Activated CD4-positive, CD25-positive, alpha-beta regulatory T cell (primary cell): ENCODE measurements at places on chromosomes 12 and 14.

GRCh38 chr12:105418821-105419291 lies 88.4 kb downstream of the C12orf75 start:
- no peak for DNase-seq

DNA sequence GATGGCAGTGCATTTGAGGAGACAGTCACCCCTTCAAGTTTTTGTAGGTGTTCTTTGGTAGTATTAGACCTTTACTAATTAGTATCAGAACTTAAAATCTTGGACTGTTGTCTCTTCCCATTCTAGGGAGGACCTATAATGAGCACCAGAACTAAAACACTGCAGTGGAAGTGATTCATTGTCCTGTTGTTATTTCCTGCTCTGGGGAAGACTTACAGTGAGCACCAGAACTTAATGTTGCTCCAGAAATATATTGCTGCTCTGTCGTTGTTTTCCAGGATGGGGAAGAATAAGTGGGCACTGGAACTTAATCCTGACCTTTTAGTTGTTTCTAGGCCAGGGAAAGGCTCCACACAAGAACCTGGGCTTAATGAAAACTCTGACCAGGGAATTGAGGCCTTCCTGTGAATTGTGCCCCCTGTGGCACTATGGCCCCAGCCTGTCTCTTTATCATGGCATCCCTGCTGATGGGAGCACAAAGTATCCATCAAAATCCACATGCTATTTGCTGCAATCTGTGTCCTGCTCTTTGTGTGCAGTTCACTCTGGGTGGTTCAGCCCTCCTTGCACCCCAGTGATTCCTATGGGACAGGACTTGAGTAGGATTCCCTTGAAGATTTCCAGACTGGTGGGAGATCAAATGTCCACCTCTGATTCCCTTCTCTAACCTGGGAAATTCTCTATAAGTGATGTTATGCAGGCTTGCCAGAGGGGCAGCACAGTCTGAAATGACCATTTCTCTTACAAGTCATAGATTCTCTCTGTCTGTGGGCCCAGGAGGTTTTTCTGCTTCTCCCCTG lies 175.8 kb downstream of the PAWR start:
- no peak for DNase-seq

GRCh38 chr14:49593016-49593415 lies 5.7 kb upstream of the LRR1 start:
- DNase-seq: no peak

DNA sequence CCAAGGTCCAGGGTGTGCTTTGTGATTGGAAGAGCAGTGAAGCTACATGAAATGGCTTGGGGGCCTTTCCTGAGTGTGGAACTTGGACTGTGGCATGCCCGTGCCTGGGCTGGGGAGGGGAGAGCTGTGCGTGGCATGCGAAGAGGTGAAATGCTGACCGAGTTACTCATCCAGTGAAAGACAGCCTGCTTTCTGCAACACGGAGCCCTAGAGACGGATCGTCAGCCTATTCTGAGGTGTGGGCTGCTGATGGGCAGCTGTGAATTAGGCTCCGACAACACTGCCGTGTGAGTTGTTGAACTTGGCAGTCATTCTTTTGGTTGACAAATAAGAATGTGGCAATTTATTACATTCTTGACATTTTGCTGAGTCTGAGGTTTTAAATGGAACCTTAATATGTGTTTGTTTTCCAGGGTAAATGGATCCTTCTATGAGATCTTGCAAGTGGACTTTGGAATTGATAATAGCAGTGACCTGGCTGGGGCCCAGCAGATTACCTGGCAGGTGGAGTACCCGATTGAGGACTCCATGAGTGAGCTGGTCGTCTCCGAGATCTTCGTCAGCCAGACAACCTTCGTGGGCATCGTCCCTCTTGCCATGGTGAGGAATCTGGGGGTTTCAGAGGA lies 453.9 kb downstream of the AACS start:
- DNase-seq: no peak

- no peak for DNase-seq
Observed at GRCh38 chr12:20017802-20018201, 350.5 kb upstream of the PDE3A start.

- DNase-seq: no peak
Observed at GRCh38 chr12:64351265-64351664, 39.3 kb downstream of the C12orf56 start.

DNA sequence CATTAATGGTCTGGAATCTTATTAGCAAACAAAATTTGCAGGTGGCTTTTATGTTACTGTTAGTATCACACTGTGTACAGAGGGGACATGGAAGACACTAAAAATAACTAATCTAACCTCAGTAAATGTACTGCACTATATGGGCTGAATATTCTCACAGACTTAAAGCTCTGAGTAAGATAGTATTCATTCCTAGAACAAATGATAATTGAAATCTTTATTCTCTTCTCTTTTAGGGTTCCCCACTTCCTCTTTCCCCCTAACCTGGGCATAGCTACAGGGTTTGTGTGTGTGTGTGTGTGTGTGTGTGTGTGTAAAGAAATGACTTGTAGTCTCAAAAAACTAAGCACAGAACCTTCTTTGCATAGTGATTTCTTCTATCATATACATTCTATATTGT lies 21.4 kb upstream of the HECTD1 start:
- DNase-seq: no peak

DNA sequence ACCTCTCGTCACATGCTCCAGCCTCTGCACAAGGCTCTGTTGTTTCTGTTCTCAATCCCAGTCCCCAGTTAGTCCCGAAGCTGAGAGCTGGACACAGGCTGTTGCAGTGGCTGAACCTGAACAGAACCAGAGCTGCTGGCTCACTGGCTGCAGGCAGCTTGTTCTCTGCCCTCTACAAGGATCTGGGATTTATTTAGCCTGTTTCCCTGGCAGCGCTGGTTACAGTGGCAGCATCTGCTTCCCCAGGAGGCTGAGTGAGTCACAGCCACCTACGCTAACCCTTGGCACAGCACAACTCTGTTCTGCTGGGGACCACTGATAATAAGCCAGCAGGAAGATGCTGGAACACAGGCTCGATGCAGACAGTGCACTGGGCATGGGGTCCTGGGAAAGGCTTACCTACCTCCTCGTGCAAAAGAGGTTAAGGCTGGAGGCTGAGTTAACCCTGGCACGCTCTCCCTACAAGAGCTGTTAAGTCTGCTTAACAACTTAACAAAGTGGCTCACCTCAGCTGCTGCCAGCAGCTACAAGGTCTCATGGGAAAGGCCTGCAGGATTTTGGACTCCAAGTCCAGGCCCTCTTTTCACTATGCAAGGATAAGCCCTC lies 299.6 kb downstream of the PCNX1 start:
- DNase-seq: no peak

DNA sequence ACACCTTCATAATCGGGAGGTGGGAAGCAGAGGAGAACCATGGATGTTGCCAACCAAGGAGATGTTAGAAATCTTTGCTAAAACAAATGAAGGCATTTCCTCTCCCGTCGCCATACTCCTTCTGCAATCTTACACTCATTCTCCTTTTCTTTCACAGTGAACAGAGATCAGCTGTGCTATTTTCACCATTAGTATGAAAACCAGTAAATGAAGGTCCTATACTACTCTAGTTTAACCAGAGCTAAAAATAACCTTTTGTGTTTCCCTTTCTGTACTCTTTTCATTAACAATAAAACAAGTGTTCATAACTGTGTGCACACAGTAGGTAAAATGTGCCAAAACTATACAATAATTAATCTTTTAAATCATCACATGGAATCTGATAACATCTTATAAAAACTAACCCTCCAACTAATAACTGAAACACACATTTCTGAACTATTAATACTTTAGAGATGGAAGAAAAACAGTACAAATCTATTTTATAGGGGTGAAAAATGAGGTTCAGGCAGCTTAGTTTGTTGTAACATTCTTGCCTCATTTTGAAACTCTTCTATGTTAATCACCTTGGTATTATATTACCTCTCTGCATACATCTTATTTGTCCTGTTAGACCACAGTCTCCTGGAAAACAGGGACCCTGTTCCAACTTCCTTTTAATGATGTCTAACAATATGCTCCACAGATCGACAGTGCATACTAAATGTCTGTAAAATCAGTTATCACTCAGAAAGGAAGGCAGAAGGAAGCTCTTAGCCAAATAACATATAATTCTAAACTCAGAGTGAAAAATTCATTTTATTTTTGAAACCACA lies 69.5 kb downstream of the SPPL3 start:
- DNase-seq: no peak

DNA sequence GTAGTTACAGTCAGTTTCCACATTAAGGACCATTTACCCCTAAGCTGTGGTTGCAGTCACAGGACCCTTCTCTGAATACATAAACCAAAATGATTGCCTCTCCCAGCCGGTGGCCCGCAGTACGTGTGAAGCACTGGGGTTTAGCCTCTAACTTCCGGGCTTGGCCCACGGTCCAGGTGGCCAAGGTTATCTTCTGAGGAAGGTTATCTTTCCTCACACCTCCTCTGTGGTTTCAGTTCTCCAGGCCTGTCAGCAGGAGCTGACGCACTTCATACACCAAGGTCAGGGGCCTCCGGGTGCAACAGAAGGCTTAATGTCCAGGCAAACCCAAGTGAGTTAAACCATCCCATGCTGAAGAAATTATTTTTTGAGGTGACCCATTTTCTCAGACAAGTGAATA lies 291.0 kb upstream of the FKBP4 start:
- DNase-seq: no peak

GRCh38 chr14:76958020-76958979 lies 70.2 kb downstream of the IRF2BPL start:
- DNase-seq: no peak

- DNase-seq: no peak
Observed at GRCh38 chr12:67052981-67053380, 216.2 kb upstream of the CAND1 start.

DNA sequence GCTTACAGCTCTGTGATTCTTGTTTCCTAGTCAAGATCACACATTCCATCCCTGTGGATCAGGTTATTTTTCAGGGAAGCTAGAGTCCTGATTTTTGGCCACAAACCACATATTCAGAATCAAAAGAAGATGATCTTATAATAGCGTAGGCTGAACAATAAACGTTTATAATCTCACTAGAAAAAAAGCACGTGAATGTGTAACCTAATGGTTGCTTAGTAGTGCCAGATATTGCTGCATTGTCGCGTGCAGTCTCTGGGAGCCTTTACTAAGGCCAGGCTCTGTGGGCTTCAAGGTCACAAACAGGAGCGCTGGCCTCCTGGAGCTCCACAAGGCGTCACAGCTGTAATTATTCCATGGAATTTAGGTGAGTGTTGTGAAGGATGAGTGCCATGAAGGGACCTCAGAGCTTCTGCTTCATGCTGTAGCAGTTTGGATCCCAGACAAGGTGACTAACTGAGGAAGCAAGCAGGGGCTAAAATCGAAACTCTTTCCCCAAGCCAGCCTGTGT lies 17.4 kb downstream of the CDKN1B start:
- DNase-seq: no peak

DNA sequence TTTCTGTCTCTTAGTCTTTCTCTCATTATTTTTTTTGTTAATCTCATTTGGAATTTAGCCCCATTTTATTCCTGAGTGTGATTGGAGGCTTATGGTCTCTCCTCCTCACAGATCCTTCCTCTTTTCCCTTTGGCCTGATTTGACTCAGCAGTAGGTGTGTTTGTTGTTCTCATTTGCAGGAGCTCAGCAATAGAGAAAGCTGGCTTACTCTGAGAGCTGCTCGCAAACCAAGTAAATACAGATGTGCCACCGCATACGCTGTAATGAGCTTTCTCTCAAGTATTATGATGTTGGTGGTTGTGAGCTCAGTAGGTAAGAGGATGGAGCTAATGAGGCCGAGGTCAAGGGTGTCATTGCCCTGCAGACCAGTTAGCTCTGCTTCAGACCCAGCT lies 206.5 kb downstream of the ETV6 start:
- DNase-seq: no peak
